ENCODE measurements at places on chromosomes 6 and 20. TPM values are rescaled to one million over a fixed set of nuclear protein-coding genes. Genes with fewer than 3 reads are reported as not detected.

The DACT2 gene
- 0.07 TPM for total RNA-seq

The NKX2-2 gene
- total RNA-seq: not detected

The MATN4 gene
- total RNA-seq: not detected

The NFATC2 gene
- total RNA-seq: 0.30 TPM

The PCMTD2 gene
- total RNA-seq: 46.7 TPM

The OR2J1 gene
- not detected for total RNA-seq

The FAM184A gene
- 0.33 TPM for total RNA-seq

The PLN gene
- total RNA-seq: 17.5 TPM

The STXBP5 gene
- total RNA-seq: 81.3 TPM

The TMEM170B gene
- total RNA-seq: 2.2 TPM

The CGA gene
- total RNA-seq: not detected

The CST7 gene
- not detected for total RNA-seq

The KIF6 gene
- 0.33 TPM for total RNA-seq

The CUL9 gene
- total RNA-seq: 41.0 TPM

The CDC5L gene
- total RNA-seq: 19.6 TPM

The CST2 gene
- total RNA-seq: 17.5 TPM

Measured in smooth muscle cell of the pulmonary artery (primary cell).